Foreskin fibroblast (primary cell): ENCODE measurements at places on chromosomes 1 and 21.

DNA sequence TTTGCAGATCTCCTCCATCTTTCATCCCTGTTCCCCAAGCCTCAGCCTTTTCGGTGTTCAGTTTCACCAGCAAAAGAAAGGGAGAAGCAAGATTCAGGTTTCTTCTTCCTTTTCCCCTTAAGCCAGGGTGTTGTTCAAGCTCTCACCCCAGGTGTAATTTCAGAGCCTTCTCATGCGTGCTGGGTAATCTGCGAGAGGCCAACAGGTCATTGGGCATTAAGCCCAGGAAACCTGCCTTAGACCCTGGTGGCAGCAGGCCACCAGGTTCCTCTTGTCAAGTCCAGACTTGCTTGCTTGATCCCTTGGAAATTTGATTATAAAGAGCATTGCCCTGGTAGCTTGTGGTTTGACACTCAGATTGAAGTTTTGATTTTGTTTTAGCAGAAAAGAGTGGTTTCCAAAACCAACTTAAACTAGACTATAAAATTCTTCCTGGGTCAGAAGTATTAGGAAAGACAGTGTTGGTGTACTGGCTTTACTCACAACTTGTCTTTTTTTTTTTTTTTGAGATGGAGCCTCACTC, 6.9 kb downstream of the AKR1A1 start:
- DNase-seq, result no peak

- no peak for DNase-seq
These were observed 91.5 kb upstream of the TLR5 start for GRCh38 chr1:223234534-223234933.

DNA sequence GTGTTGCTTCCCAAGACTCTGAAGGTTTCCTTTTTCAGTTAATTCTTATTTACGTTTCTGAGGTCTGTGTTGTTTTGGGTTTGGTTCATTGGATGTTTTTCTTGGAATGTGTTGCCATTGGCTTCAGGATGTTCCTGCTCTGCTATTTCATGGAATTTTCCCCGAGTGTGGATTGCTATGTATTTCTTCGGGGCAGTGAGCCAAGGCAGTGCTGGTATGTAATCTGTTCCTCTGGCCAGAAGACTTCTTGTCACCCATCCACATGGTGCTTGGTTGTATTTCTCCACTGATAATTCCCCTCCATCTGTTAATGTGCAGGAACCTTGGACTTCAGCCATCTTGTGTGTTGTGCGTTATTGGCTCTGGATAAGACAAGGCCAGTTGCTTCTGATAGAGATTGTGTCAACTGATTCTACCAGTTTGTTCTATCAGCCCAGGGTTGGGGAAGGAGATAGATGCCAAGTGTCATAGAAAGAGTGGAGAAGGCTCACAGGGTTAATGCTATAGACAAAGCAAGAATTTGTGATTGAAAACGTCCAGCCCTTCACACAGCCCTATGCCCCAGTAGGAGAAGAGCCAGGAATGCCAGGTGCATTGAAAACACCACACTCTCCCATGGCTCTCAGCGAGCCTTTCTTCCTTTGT, 505.2 kb downstream of the PLPP3 start:
- DNase-seq, result peak; percentile 86

DNA sequence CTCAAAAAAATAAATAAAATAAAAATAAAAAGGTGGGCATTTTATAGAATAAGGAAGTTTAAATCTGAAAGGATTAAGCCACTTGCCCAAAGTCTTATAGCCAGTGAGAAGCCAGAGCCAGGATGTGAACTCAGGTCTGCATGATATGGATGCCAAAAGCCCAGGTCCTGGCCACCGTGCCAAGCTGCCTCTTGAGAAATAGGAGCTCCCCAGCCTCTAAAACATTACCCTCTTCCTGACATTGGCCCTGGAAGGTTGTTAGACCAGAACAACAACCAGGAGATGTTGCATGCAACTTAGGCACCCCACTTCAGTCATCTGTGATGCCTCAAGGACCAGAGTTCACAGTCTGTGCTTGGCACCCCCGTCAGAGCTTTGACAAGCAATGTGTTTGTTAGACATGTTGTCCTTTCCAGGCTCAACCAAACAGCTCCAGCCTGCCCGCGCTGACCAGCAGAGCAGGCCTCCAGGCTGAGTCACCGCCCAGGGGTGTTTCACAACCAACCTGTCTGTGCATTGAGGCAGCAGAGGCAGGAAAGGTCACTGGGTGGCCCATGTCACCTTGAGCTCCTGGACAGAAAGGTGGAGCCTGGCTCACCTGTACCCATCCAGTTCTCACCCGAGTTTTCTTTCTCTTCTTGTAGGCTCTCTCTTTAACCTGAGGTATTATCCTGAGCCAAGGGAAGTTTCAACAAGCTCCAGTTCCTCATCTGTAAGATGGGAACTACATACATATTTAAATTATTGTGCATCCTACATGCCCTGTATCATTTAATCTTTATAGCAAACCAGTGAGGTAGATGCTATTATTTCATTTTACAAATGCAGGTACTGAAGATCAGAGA, 14.9 kb upstream of the MED18 start:
- DNase-seq, result peak; percentile 80

- peak; percentile 10 for DNase-seq
These were observed 12.1 kb downstream of the EPHA10 start for GRCh38 chr1:37752583-37753471.
